ENCODE measurements at places on chromosomes 11 and 22. TPM values are rescaled to one million over a fixed set of nuclear protein-coding genes. Genes with fewer than 3 reads are reported as not detected.

The MRTFA gene
- 16.8 TPM for total RNA-seq

GRCh38 chr11:28346209-28346608 lies 238.0 kb downstream of the METTL15 start:
- DNase-seq: no peak

- DNase-seq: no peak
Observed at GRCh38 chr11:91435694-91436395, 788.8 kb upstream of the FAT3 start.

- DNase-seq: no peak
Observed at GRCh38 chr11:76839311-76839710, 21.4 kb upstream of the ACER3 start.

GRCh38 chr11:113979431-113979830 lies 4.5 kb downstream of the HTR3A start:
- no peak for DNase-seq
